ENCODE measurements at places on chromosomes 16 and 17.

GRCh38 chr16:51072591-51072990, 78.5 kb downstream of the SALL1 start:
- DNase-seq, result no peak

GRCh38 chr16:14366974-14367707, 262.9 kb downstream of the PARN start:
- DNase-seq, result no peak

DNA sequence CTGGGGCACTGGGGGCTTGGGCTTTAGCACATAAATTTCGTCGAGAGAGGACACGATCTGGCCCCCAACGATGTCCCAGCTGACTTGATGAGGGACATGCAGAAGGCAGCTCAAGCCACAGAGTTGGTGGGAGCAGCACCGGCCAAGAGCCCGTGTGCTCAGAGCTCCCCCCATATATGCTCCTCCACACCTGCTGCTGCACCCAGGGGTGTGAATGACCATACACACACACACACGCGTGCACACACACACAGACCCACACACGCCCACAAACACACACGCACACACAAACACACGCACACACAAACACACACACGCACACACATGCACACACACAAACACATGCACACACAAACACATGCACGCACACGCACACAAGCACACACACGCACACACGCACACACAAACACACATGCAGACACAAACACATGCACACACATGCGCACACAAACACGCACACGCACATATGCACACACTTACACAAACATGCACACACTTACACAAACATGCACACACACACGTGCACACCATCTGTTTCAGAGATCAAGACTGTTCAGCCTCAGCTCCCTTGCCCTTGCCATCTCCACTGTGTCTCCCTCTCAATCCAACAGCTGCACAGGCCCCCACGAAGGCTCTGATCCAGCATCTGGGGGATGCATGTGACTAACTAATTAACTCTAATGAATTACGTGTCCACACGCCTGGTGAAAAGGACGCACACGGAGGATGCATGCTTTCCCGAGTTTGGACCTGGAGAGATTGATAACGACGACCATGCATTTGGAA, 85.6 kb upstream of the TNRC6C start:
- no peak for DNase-seq

DNA sequence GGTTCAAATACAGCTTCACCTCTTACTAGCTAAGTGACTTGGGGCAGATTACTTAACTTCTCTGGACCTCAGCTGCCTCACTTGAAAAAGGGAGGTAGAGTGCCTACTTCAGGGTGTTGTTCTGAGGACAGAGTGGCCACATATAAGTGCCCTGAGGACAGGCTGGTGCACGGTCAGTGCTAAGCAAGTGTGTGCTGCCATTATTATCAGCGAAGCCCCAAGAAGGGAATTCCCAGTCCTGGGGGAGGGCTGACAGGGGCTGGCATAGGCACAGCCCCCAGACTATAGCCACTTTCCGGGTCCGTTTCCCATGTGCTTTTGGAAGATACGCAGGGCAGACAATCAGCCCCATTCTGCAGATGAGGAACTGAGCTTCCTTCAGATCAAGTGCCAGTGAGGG, 2.5 kb downstream of the ZBTB4 start:
- DNase-seq, result no peak

DNA sequence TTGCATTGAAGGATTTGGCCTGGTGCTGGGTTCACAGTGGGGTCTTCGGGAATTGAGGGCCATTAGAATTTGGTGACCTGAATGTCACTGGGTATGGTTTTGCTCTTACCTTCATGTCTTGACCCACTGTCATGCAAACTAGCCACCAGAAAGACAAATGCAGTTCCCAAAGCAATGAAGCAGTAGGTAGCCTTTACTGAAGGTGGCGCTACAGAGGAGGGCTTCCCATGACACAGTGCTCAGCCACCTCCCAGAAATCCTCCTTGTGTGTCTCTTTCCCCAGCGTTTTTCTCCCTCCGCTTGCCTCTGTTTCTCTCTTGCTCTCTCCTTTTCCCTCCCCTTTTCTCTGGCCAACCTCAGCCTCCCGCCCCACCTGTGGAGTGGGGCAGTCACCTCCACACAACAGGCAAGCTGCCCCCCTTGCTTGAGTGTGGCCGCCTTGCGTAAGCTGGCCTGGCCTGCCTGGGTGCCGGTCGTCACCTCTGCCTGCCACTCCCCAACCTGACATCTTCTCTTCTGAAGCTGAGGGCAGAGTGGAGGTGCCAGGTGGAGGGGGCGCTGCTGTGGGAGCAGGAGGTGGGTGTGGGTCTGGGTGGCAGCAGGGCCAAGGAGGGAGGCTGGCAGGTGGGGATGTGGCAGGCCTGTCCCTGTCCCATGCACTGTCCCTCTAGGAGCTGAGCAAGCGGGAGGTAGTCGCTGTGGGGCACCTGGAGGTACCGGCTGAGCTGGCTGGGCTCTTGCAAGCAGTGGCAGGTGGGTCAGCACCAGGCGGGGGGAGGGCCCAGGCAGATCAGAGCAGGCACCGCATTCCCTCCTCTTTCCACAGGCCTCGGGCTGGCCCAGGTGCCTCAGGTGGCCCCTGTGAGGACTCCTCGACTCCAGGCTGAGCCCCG, 34.7 kb downstream of the MYO15A start:
- DNase-seq, result no peak

DNA sequence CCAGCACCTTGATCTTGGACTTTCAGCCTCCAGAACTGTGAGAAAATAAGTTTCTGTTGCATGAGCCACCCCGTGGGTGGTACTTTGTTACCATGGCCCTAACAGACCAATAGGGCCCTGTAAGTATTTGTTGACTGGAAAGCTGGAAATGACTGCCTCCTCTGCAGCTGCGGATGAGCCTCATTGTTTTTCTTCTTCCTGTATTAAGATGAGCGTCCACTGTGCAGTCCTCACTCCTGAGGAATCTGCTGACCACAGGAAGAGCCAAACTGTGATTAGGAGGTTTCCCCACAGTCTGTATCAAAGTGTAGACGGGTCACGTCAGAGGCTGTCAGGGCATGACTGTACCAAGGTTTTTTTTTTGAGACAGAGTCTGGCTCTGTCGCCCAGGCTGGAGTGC, 12.2 kb upstream of the AKTIP start:
- no peak for DNase-seq

DNA sequence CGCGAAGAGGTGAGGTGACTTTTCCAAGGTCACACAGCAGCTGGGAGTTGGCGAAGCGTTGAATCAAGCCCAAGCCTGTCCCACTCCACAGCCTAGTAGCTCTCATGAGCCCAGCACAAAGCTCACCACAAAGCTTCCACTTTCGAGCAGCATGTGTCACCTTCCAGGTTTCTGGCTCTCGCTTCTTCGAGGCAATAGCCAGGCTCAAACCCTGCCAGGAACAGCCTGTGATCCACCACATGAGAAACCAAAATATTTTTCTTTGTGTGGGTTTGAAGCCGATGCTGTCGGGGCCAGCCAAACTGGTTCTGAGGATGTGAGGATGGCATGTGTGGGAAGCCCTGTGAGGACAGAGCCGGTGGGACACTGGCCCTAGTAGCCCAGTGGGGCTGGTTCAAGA, 68.1 kb downstream of the COG7 start:
- DNase-seq, result no peak

GRCh38 chr16:85149776-85150175, 37.5 kb upstream of the CIBAR2 start:
- no peak for DNase-seq

- no peak for DNase-seq
These were observed 44.8 kb downstream of the RNF135 start for GRCh38 chr17:31015639-31016038.

GRCh38 chr16:68539711-68540239, 684 bp downstream of the ZFP90 start:
- no peak for DNase-seq

DNA sequence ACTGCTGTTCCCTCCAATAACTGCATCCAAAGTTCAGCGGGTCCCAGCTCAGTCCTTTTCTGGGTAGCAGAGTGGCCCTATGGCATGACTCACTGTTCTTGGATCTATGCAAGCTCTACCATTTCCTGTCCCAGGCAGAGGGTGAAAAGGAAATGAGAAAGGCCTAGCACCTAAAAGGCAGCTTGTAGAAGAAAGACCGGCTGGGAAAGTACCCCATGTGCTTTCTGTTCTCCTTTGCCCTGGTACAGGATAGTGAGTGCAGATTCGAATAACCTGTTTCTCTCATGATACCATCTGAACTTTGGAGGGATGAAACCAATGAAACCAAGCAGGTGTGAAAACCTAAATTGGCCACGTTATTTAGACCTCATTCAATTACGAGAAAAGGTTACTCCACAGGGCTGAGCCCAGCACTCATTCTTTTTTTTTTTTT, 12.7 kb upstream of the HASPIN start:
- DNase-seq, result peak; percentile 99

GRCh38 chr16:11118479-11118878, 137.5 kb downstream of the SOCS1 start:
- no peak for DNase-seq

DNA sequence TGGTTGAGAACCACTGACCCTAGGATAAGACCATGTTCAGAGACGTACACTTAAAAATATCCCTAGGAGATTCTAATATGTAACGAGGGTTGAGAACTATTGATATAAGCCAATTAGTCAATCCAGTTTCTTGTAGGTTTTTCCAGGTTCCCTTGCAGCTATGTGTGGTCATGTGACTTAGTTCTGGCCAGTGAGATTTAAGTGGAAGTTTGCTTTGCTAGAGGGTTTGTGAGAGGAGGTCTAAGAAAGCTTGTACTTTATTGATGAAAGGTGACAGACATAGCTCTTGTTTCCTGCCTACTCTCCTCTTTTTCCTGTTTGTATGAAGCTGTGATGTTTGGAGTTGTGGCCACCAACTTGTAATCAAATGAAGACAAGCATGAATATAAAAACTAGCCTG, 110.1 kb upstream of the SIAH1 start:
- DNase-seq, result no peak

- DNase-seq, result no peak
These were observed 32.4 kb downstream of the CACNG4 start for GRCh38 chr17:66996926-66997325.

- no peak for DNase-seq
These were observed 18.9 kb downstream of the NTAN1 start for GRCh38 chr16:15037003-15037402.

GRCh38 chr16:29791845-29792807, 1.6 kb downstream of the KIF22 start:
- no peak for DNase-seq

GRCh38 chr17:36599546-36600250, 1.7 kb upstream of the MRM1 start:
- no peak for DNase-seq

DNA sequence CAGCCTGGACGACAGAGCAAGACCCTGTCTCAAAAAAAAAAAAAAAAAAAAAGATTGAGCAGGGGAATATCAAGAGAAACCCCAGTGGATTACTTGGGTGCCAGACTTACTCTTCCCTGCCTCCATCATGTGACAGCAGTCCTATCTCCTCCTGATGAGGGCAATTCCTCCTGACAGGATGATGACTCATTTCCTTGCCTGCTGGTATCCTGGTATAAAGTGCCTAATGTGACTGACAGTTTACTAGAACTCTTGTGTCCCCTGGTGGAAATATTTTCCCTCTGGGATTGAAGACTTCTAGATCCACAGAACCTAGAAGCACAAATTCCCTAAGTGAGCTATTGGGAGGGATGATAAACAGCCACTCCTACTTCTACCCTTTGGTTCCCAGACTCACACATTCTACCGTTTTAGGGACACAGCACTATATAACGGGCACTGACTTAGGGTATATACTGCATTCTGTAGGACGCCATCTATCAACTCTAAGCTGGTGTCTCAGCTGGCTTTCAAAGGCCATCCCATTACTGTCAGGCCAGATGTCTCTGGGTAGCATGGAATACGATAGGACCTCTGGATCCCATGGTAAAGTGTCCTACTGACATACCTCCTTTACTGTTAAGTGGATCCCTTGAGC, 114.6 kb upstream of the MED13 start:
- DNase-seq, result no peak

DNA sequence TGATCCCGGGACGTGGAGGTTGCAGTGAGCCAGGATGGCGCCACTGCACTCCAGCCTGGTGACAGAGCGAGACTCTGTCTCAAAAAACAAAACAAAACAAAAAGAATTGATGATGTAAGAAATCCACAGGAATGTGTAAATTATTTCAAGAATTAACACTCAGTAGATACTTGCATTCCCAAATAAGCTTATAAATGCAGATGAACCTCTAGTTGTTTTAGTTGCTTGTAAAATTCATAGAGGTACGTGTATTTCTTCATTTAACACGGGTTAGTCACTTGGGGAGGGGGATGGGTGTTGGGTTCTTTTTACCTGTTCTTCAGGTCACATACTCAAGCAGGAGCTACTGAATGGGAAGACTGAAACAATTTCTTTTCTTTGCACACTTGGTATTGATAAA, 55.7 kb upstream of the FBXO47 start:
- DNase-seq, result no peak

- DNase-seq, result no peak
These were observed 34.0 kb downstream of the NFAT5 start for GRCh38 chr16:69599731-69600130.

- DNase-seq, result no peak
These were observed 45.0 kb downstream of the CDH13 start for GRCh38 chr16:82671741-82672140.

DNA sequence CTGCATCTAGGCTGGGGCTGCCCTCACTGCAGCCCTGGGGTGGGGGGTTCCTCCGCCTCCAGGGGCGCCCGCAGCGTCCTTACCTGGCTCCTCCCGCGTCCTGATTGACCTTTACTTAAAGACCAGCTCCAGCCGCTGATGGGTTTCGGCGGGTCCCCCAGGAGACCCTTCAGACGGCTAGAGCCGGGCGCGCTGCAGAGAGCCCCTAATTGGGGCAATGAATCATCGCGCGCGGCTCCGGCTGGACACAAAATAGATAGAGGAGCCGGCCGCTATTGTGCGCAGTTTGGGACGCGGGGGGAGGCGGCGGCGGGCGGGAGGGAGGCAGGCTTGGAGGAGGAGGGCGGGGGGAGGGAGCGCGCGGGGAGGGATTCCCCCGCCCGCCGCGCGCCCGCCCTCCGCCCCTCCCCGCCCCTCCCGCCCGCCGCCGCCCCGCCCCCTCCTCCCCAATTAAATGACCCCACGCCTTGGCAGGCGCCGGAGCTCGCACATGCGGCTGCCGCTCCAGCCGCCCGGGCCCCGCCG, 56.5 kb upstream of the CIBAR2 start:
- DNase-seq, result no peak

GRCh38 chr16:787978-788398, at the start of gene RPUSD1:
TSS of gene RPUSD1 (minus strand) at chr16:788381. CDS start at chr16:787737, 644 bp downstream.
- DNase-seq, result no peak

- no peak for DNase-seq
These were observed 342.5 kb downstream of the CPPED1 start for GRCh38 chr16:12461201-12461600.

- no peak for DNase-seq
These were observed 251.1 kb upstream of the PSMD7 start for GRCh38 chr16:74045513-74045912.

Measured in GM12864 (cell line).